ENCODE measurements at places on chromosomes 11 and 22.

DNA sequence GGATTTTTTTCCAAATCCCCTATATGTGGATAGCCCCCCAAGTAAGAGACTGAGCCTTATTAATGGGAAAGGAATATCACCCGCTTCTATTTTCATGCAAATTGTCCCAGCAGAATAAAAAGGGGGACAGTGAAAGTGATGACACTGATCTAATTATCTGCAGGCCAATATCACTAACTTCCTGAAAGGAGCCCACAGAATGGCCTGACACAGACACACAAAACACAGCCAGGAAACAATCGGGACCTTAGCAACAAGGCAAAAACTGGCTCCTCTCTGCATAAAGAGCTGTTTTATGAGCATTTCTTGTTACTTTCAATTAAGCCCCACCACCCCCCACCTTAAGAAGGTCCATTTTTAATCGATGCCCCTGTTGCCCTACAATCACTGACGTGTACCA lies 54.3 kb upstream of the FAM181B start:
- no peaks in the 10 kb centered on the region for H3K27me3 ChIP-seq
- H3K4me3 ChIP-seq, result no peak overlapping the region
- no peak overlapping the region for H3K27ac ChIP-seq
- H3K36me3 ChIP-seq, result no peaks in the 10 kb centered on the region
- no peak for DNase-seq

GRCh38 chr11:121741351-121741760 lies 288.6 kb upstream of the SORL1-AS1 start:
- no peak for DNase-seq
- H3K4me3 ChIP-seq, result no peak overlapping the region
- no peak overlapping the region for H3K27ac ChIP-seq
- no peaks in the 10 kb centered on the region for H3K27me3 ChIP-seq
- no peaks in the 10 kb centered on the region for H3K36me3 ChIP-seq
- no peaks in the 10 kb centered on the region for H3K4me1 ChIP-seq

DNA sequence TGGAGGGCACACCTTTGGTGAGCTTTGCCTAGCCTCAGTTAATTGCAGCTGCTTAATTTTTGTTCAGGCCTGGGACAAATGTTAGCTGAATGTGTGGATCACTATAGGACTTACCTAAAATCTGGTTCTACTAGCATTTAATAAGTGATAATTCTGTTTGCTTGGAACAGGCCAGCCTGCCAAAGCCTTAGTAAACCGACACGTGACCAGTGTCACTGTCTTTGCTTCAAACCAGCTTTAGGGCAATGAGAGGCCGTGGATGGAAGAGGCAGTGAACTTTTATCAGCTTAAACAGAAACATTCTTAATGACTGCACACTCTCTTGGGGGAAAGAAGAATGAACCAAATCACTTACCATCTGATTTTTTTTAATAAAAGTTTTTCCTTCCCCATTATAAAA lies 10.8 kb downstream of the PARVA start:
- H3K27ac ChIP-seq, result no peak overlapping the region
- no peaks in the 10 kb centered on the region for H3K27me3 ChIP-seq
- H3K36me3 ChIP-seq, result peaks cover 2% of the 10 kb centered on the region
- peaks cover 12% of the 10 kb centered on the region for H3K4me1 ChIP-seq

GRCh38 chr22:42743501-42743991 lies 22.9 kb upstream of the A4GALT start:
- no peaks in the 10 kb centered on the region for H3K27me3 ChIP-seq
- H3K4me3 ChIP-seq, result peak overlapping the region; percentile 39
- peaks cover 5% of the 10 kb centered on the region for H3K4me1 ChIP-seq
- no peak overlapping the region for H3K27ac ChIP-seq
- DNase-seq, result peak; percentile 73
- H3K36me3 ChIP-seq, result no peaks in the 10 kb centered on the region

- no peak overlapping the region for H3K4me3 ChIP-seq
- peaks cover 19% of the 10 kb centered on the region for H3K4me1 ChIP-seq
- H3K27me3 ChIP-seq, result peaks cover 4% of the 10 kb centered on the region
- no peak overlapping the region for H3K27ac ChIP-seq
Measured at GRCh38 chr11:72788241-72788640, 5.6 kb downstream of the STARD10 start.

DNA sequence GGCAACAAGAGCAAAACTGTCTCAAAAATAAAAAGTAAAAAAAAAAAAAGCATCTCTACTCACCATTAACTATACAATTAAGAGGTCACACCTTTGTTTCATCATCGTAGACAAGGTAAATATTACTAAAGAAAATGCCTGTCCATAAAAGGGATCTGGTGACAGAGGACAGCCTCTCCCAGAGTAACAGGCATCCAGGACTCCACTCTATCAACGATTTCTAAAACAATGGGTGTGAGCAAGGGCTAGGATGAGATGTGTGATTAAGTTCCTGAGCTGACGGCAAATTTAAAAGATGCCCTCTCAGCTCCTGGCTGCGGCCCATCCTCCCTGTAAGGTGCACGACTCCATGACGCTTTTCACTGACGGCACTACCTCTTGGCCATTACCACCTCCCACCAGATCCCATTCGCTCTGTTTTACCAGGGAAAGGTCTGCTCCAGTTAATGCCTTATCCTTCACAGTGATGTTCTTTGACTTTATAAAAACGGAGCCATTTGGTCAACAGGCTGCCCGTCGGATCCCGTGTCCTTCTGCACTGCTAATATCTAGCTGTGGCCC lies 2.3 kb upstream of the TMEM45B start:
- no peaks in the 10 kb centered on the region for H3K36me3 ChIP-seq
- no peak overlapping the region for H3K27ac ChIP-seq
- peaks cover 43% of the 10 kb centered on the region for H3K27me3 ChIP-seq
- no peak for DNase-seq
- H3K4me3 ChIP-seq, result no peak overlapping the region

DNA sequence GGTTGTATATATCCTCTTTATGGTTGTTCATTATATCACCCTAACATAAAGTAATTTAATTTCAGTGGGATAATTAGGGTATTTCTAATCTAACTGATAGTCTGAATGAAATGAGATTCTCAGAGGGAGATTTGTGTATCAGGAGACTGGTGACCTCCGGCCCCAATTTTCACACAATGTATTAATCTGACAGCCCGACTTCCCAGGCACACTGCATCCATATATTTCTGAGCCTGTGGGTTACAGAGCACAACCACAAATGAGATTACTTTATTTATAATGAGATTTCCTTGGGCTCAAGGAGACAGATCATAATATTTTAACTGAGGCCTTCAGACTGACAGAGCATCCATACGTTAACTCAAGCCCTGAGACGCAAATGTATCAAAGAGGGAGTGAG lies 125.9 kb downstream of the RCN1 start:
- H3K27ac ChIP-seq, result no peak overlapping the region
- H3K36me3 ChIP-seq, result no peaks in the 10 kb centered on the region
- H3K4me1 ChIP-seq, result no peaks in the 10 kb centered on the region
- H3K4me3 ChIP-seq, result no peak overlapping the region

DNA sequence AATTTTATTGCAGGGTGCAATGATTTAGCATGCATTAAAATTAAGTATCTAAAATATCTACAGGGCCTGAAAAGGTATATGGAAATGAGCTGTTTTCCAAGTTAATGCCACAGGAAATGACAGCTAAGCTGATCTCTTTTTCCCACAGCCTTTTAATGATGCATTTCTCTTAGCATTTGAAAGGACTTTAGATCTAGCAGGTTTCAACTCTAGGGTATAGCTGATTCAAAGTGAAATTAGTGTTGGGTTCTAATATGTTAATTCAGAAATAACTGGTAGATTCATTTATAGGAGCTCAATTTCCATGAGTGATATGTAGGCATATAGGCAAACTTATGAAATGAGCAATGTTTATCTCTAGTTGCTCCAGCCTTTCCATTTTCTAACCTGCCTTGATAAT lies 274.2 kb downstream of the CASP12 start:
- no peak for DNase-seq
- no peaks in the 10 kb centered on the region for H3K4me1 ChIP-seq
- H3K27me3 ChIP-seq, result no peaks in the 10 kb centered on the region
- H3K27ac ChIP-seq, result no peak overlapping the region
- no peaks in the 10 kb centered on the region for H3K36me3 ChIP-seq
- H3K4me3 ChIP-seq, result no peak overlapping the region

GRCh38 chr22:37860796-37861421 lies 11.7 kb downstream of the EIF3L start:
- no peaks in the 10 kb centered on the region for H3K4me1 ChIP-seq
- DNase-seq, result peak; percentile 20
- H3K27ac ChIP-seq, result no peak overlapping the region
- no peaks in the 10 kb centered on the region for H3K27me3 ChIP-seq
- H3K36me3 ChIP-seq, result peaks cover 50% of the 10 kb centered on the region

GRCh38 chr11:100778166-100778785 lies 91.2 kb downstream of the ARHGAP42 start:
- no peaks in the 10 kb centered on the region for H3K36me3 ChIP-seq

DNA sequence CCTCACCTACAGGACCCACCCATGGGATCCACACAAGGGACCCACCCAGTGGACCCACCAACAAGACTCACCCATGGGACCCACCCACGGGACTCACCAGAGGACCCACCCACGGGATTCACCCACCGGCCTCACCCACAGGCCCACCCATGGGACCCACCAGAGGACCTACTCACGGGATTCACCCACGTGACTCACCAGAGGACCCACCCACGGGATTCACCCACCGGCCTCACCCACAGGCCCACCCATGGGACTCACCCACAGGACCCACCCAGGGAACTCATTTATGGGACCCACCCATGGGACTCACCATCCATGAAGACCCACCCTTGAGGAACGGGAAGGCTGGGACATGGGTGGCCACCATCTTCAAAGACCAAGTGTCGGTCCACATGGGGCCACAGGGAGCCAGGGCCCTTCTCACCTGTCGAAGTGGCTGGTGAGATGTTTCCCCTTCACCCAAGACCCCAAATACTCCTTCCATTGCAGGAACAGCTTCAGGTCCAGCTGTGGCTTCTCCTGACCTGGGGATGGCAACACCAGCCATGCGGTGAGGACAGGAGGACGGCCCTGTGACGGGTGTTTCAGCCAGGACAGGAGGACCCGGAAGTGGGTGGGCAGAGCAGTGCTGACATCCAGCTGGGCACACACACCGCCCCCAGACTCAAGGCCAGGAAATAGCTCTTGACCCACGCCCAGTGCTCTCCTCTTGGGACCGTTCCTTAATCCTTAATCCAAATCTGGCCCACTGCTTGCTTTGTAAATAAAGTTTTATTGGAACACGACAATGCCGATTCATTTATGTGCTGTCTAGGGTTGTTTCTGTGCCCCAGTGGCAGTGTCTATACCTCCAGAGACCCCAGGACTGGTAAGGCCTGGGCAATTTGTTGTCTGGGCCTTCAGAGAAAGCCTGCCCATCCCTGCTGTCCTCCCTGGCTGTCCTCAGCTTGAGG lies 1005.1 kb downstream of the BRD1 start:
- H3K27me3 ChIP-seq, result no peaks in the 10 kb centered on the region
- H3K4me1 ChIP-seq, result no peaks in the 10 kb centered on the region
- H3K36me3 ChIP-seq, result no peaks in the 10 kb centered on the region
- H3K4me3 ChIP-seq, result no peak overlapping the region
- H3K27ac ChIP-seq, result no peak overlapping the region
- no peak for DNase-seq

- DNase-seq, result peak; percentile 31
- H3K27ac ChIP-seq, result peak overlapping the region; percentile 79
- no peak overlapping the region for H3K4me3 ChIP-seq
- H3K4me1 ChIP-seq, result peaks cover 10% of the 10 kb centered on the region
- H3K27me3 ChIP-seq, result no peaks in the 10 kb centered on the region
- no peaks in the 10 kb centered on the region for H3K36me3 ChIP-seq
Measured at GRCh38 chr11:130023204-130023603, 20.6 kb upstream of the PRDM10 start.

- H3K27me3 ChIP-seq, result peaks cover 12% of the 10 kb centered on the region
- no peaks in the 10 kb centered on the region for H3K36me3 ChIP-seq
- peaks cover 3% of the 10 kb centered on the region for H3K4me1 ChIP-seq
- H3K4me3 ChIP-seq, result no peak overlapping the region
Measured at GRCh38 chr11:2186669-2187279, 15.2 kb upstream of the TH start.

- DNase-seq, result peak; percentile 22
- H3K4me1 ChIP-seq, result peaks cover 17% of the 10 kb centered on the region
- peaks cover 4% of the 10 kb centered on the region for H3K36me3 ChIP-seq
- H3K4me3 ChIP-seq, result no peak overlapping the region
- H3K27me3 ChIP-seq, result no peaks in the 10 kb centered on the region
- H3K27ac ChIP-seq, result no peak overlapping the region
Measured at GRCh38 chr22:26558248-26558895, 31.6 kb downstream of the TPST2 start.

DNA sequence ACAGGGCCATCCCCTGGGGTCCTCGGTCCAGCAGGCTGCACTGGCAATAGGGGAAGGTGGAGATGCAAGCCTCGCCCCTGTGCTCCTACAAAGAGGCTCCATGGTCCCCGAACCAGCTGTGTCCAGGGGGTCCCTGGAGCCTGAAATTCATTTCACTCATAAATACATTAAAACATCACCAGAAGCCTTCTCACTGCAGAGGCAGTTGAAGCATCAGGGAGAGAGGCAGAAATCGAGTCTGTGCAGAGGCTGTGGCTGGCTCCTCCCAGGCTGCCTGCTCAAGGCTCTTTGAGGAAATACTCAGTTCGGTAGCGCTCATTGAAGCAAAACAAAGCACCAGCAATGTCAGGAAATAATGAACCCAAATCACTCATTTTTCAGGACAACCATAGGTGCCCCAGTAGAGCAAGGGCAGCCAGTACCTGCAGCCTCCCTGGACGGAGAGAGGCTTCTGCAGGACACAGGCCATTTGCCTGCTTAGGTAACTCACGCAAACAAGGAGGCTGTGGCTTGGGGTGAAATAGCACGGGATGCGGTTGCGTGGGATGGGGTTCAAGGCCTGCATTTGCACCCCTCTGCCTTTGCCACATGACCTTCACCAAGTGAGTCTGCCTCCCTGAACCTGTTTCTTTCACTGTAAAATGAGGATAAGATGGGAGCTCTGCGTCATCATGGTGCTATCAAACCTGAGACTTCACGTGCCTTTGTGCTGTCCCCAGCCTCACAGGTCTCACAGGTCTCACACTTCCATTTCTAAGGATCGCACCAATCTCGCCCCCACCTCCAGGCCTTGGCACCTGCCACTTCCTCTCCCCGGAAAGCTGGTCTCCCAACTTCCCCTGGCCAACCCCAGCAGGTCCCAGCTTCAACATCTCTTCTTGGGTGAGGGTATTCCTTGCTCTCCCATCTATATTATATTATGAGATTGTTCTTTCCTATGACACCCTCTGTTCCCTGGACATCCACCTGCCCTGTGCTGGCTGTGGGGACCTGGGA lies 84.3 kb upstream of the SHISAL1 start:
- no peak overlapping the region for H3K4me3 ChIP-seq
- no peak overlapping the region for H3K27ac ChIP-seq
- H3K36me3 ChIP-seq, result no peaks in the 10 kb centered on the region
- no peak for DNase-seq
- H3K4me1 ChIP-seq, result peaks cover 2% of the 10 kb centered on the region

Measured in mesenchymal stem cell (in vitro differentiated cells and primary cell).